ENCODE measurements at places on chromosomes 2 and 18. TPM values are rescaled to one million over a fixed set of nuclear protein-coding genes. Genes with fewer than 3 reads are reported as not detected.

The RAB6D gene
- polyA plus RNA-seq: 0.02 TPM

The UGT1A4 gene
- 0.07 TPM for polyA plus RNA-seq

The ZSWIM2 gene
- polyA plus RNA-seq: not detected

DNA sequence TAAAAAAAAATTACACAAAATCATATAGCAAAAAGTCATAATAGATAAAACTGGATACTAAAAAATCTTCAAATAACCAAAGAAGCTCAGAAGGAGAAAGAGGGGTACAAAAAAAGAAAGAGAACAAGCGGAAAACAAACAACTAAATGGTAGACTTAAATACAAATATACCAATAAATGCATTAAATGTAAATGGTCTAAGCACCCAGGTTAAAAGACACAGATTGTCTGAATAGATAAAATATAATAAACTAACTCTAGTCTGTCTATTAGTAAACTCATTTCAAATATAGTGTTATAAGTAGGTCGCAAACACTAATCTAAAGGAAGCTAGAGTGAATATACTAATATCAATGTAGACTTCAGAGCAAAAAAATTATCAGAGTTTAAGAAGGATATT, 357.4 kb downstream of the METTL4 start:
- DNase-seq: no peak

DNA sequence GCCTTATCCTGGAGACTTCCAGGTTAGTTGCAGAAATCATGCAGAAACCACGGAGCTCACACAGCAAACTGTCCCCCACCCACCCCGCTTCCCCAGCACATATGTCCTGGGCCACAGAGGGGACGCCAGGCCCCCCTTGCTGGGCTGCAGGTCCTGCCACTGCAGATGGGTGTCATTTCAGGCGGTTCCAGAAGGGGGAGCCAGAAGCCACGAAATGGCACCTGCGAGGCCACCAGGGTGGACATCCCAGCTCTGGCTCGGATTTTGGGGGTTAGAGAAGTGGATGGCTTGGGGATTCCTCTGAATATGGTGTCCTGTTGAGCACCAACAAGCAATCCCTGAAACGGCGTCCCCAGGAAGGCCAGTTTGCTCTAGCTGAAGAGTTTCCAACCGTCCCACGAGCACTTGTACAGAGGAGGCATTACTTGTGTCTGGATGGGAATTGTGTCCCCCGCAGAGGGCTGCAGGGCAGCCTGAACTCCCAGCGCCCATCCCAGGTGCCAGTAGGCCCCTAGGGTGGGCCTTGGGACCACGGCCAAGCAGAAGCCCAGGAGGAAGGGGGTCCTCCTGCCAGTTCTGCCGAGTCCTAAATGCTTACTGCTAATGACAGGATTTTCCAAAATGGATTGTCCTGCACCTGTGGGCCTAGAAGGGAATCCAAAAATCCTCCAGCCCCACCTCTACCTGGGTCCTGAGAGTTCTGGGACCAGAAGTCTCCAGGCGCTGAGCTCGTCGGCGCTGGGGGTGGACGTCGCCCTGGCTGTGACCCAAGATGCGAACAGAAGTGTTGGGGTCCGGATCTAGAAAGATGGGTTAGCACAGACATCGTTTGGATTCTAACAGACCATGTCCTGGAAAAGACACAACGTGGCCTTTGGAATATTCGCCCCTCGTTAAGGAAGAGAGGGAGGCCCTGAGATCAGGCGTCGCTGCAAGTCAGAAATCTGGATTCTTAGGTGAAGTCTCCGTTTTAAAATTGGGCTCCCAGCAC, 14.6 kb upstream of the NFATC1 start:
- peak; percentile 86 for DNase-seq
